ENCODE measurements at places on chromosomes 6 and 20. TPM values are rescaled to one million over a fixed set of nuclear protein-coding genes. Genes with fewer than 3 reads are reported as not detected.

The ULBP3 gene
- total RNA-seq, result 1.1 TPM

DNA sequence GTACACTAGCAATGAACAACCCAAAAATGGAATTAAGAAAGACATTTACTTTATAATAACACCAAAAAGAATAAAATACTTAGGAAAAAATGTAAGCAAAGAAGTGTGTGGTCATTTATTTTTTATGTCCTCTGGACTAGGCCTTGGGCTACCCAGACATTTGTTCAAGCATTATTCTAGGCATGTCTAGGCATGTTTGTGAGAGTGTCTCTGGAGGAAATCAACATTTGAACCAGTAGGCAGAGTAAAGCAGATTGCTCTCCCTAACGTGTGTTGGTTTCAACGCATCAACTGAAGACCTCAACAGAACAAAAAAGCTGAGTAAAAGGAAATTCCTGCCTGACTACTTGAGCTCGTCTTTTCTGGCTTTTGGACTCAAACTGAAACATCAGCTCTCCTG is 84.5 kb downstream of the ANKEF1 start:
- H3K4me1 ChIP-seq, result no peaks in the 10 kb centered on the region
- no peaks in the 10 kb centered on the region for H3K36me3 ChIP-seq
- no peaks in the 10 kb centered on the region for H3K27me3 ChIP-seq

DNA sequence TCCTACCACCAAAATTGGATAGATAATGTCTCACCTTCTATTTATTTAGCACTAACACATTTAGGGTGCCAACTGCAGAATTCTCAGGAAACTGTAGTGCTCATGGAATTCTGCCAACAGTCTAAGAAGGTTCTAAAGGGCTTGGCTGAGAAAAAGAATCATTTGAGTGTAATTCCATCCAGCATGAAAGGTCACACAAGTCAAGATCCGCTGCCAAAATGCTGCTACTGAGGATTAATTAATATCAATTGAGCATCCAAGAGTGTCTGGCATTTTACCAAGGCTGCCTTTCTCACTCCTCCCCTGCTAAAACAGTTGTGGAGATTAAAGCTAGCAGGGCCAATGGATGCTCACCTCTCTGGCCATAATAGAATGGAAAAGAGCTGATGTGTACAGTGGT is 112.7 kb downstream of the FHL5 start:
- DNase-seq, result no peak
- H3K4me3 ChIP-seq, result no peak overlapping the region
- H3K36me3 ChIP-seq, result no peaks in the 10 kb centered on the region
- H3K27me3 ChIP-seq, result no peaks in the 10 kb centered on the region

- H3K27me3 ChIP-seq, result peaks cover 17% of the 10 kb centered on the region
- H3K27ac ChIP-seq, result no peak overlapping the region
- DNase-seq, result no peak
These were observed 41.3 kb downstream of the IRAK1BP1 start for GRCh38 chr6:78908621-78909020.

- H3K27me3 ChIP-seq, result no peaks in the 10 kb centered on the region
- no peak overlapping the region for H3K27ac ChIP-seq
- H3K36me3 ChIP-seq, result no peaks in the 10 kb centered on the region
- no peak for DNase-seq
- peaks cover 3% of the 10 kb centered on the region for H3K4me1 ChIP-seq
These were observed 11.6 kb downstream of the NCOA7 start for GRCh38 chr6:125802383-125802782.

The CLPSL2 gene
- not detected for total RNA-seq

DNA sequence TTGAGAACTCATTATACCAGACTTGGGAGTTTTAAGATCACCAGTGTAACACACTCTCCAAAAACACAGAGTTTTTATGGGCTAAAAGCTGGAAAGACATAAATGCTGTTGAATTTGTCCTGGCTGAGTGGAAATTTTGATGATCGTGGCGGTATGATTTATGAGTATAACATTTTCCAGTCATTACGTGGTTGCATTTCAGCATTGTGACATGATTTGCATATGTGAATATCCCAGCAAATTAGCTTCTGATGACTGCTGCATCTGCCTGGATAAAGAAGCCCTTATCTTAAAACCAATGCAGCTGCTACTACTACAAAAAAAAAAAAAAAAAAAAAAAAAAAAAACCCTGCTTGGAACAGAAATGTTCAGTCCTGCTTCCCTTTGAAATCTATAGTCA is 850.9 kb downstream of the TFAP2A start:
- H3K27ac ChIP-seq, result no peak overlapping the region
- no peaks in the 10 kb centered on the region for H3K4me1 ChIP-seq
- H3K36me3 ChIP-seq, result no peaks in the 10 kb centered on the region
- H3K4me3 ChIP-seq, result no peak overlapping the region
- H3K27me3 ChIP-seq, result no peaks in the 10 kb centered on the region

The SNAP91 gene
- 0.66 TPM for total RNA-seq

GRCh38 chr6:70280400-70280853 is 22.5 kb downstream of the COL9A1 start:
- no peaks in the 10 kb centered on the region for H3K4me1 ChIP-seq
- no peak for DNase-seq
- no peak overlapping the region for H3K27ac ChIP-seq
- no peaks in the 10 kb centered on the region for H3K36me3 ChIP-seq
- H3K27me3 ChIP-seq, result peaks cover 11% of the 10 kb centered on the region

The DACT2 gene
- 4.2 TPM for total RNA-seq

The ARMH2 gene
- not detected for total RNA-seq

GRCh38 chr6:70547905-70548304 is 18.8 kb upstream of the SDHAF4 start:
- no peaks in the 10 kb centered on the region for H3K27me3 ChIP-seq
- DNase-seq, result no peak
- no peak overlapping the region for H3K4me3 ChIP-seq
- no peak overlapping the region for H3K27ac ChIP-seq
- no peaks in the 10 kb centered on the region for H3K36me3 ChIP-seq
- H3K4me1 ChIP-seq, result no peaks in the 10 kb centered on the region

Measured in thymus (tissue), 14 donors.